ENCODE measurements at places on chromosomes 16 and 17.

DNA sequence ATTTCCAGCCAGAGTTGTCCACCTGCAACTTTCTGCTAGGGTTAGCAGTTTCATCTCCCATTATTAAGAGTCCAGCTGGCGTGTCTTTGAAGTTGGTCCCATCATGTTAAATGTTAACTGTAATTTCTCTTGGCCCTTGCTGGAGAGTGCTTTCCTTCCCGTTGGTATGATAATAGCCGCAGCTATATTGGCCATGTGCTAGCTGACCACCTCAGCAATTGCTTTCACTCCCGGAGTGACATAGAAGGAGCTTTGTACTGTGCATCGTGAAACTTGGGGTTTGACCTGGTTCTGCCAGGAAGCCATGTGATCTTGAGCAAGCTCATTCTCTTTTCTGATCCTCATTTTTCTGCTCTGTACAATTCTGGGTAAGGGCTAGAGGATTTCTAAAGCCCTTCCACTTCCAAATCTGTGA, 81.0 kb upstream of the TBX2 start:
- no peak for DNase-seq

GRCh38 chr16:23920446-23920845, 84.7 kb downstream of the PRKCB start:
- DNase-seq: no peak

DNA sequence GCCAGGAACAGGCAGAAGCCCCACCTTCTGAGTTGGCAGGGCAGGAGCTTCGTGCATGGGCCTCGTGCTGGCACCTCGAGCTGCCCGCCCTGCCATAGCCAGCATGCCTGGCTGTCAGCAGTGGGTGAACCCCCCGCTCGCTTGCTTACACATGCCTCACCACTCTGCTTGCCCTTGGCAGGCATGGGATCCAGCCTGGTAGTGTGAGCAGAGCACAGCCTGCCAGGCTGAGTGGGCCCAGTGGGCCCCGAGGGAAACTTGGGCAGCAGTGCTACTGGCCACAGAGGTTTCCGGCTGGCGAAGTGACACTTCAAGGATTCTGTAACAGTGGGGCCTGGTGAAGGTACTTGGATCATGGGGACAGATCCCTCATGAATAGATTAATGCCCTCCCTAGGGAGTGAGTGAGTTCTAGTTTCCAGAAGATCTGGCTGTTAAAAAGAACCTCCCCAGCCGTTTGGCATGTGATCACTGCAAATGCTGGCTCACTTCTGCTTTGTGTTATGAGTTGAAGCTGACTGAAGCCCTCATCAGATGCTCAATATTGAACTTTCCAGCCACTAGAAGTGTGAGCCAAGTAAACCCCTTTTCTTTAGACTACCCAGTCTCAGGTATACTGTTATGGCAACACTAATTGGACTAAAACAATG, 114.7 kb downstream of the BCAS3 start:
- no peak for DNase-seq

GRCh38 chr17:77420804-77421629, 280.2 kb downstream of the SEC14L1 start:
- DNase-seq: no peak

- DNase-seq: peak; percentile 22
These were observed at the start of gene ADAP2 for GRCh38 chr17:30921544-30922196. Gene ADAP2, plus strand, starts transcription at chr17:30921945. Its CDS starts 70 bp downstream, at chr17:30922015.

- DNase-seq: no peak
These were observed 514.9 kb upstream of the GOT2 start for GRCh38 chr16:59249011-59249410.

GRCh38 chr17:82065193-82065637, 389 bp downstream of the DUS1L start:
- DNase-seq: no peak

DNA sequence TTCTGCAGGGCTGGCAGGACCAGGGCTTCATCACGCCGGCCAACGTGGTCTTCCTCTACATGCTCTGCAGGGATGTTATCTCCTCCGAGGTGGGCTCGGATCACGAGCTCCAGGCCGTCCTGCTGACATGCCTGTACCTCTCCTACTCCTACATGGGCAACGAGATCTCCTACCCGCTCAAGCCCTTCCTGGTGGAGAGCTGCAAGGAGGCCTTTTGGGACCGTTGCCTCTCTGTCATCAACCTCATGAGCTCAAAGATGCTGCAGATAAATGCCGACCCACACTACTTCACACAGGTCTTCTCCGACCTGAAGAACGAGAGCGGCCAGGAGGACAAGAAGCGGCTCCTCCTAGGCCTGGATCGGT, 1.4 kb downstream of the CDK5R1 start:
- no peak for DNase-seq

DNA sequence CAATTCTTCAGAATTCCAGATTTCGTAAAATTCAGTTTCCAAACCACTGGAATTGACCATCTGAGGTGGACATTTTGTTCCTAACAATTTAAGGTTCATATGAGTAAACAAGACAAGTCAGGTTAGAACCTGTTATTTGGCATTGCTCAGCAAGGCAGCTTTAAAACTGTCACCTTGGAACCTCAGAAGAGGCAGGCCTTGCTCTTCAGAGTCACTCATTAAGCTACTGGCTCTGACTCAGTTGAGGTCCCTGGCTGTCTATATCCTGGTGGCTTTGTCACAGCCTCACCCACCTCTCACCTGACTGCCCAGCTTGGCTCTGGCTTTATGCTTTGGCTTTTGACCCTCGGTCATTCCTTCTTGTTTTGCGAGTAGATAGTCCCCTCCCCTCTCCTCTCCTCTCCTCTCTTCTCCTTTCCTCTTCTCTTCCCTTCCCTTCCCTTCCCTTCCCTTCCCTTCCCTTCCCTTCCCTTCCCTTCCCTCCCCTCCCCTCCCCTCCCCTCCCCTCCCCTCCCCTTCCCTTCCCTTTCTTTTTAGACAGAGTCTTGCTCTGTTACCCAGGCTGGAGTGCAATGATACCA, 238.4 kb downstream of the SHISA9 start:
- no peak for DNase-seq

GRCh38 chr17:48615047-48615962, at the start of gene HOXB8:
Gene HOXB8, minus strand, starts transcription at chr17:48615292. Its CDS starts 588 bp downstream, at chr17:48614704.
- DNase-seq: no peak

GRCh38 chr16:49597796-49598195, 224.2 kb downstream of the C16orf78 start:
- DNase-seq: no peak

- DNase-seq: no peak
These were observed 24.1 kb downstream of the SEC14L5 start for GRCh38 chr16:4982056-4982867.

DNA sequence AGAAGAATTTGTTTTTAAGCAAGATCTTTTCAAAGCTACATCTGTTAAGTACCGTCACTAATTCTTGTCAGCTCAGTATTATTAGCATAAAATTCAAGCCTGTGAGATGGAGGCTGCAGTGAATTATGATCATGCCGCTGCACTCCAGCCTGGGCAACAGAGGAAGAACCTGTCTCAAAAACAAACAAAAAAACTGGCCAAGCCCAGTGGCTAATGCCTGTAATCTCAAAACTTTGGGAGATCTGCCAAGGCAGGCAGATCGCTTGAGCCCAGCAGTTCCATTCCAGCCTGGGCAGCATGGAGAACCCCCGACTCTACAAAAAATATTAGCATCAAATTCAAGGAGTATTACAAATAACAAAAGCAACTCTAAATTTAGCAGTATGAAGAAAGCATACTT, 88.0 kb downstream of the STXBP4 start:
- no peak for DNase-seq

- no peak for DNase-seq
These were observed 1.8 kb downstream of the CCL5 start for GRCh38 chr17:35878361-35878760.

DNA sequence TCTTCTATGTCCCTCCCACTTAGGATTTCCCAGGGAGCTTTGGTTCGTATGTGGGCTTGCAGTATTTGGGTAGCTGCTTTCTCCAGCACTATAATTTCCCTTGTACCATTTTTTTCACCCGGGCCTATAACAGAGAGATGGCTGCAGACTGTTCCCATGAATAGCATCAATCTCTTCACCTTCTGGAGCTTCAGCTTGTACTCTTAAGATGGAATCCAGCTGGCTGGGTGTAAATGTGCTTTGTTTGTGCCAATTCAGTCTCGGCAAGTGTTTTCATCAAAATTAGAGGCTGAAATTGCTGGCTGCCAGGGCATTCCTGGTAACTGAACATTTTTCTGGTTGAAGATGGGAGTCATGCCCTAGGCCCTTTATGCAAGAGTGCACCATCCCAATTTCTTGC, 12.2 kb upstream of the CPD start:
- DNase-seq: no peak

GRCh38 chr17:34436607-34437006, 73.6 kb upstream of the CCL1 start:
- no peak for DNase-seq

GRCh38 chr16:79463841-79464240, 136.7 kb downstream of the MAF start:
- no peak for DNase-seq

- DNase-seq: no peak
These were observed 16.0 kb downstream of the CSNK1D start for GRCh38 chr17:82257473-82257872.

- no peak for DNase-seq
These were observed 8.9 kb downstream of the ACOX1 start for GRCh38 chr17:75970011-75970523.

- no peak for DNase-seq
These were observed at the start of gene EVPL for GRCh38 chr17:76027159-76027839. Gene EVPL, minus strand, starts transcription at chr17:76027306. Its CDS starts 108 bp downstream, at chr17:76027198.

GRCh38 chr17:78739331-78739931, 42.6 kb downstream of the CYTH1 start:
- DNase-seq: no peak

DNA sequence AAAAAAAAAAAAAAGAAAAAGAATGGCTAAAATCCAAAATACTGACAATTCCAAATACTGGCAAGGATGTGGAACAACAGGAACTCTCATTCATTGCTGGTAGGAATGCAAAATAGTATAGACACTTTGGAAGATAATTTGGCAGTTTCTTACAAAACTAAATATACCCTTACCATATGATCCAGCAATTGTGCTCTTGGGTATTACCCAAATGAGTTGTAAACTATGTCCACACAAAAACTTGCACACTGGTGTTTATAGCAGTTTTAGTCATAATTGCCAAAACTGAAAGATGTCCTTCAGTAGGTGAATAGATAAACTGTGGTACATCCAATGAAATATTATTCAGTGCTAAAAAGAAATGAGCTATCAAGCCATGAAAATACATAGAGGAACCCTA, 8.5 kb upstream of the MEIOC start:
- no peak for DNase-seq

- no peak for DNase-seq
These were observed 22.1 kb downstream of the SLC7A6 start for GRCh38 chr16:68286153-68287074.

- DNase-seq: no peak
These were observed 11.4 kb downstream of the ELMO3 start for GRCh38 chr16:67210069-67210937.

GRCh38 chr16:3938843-3939624, 58.5 kb upstream of the CREBBP start:
- DNase-seq: peak; percentile 24

DNA sequence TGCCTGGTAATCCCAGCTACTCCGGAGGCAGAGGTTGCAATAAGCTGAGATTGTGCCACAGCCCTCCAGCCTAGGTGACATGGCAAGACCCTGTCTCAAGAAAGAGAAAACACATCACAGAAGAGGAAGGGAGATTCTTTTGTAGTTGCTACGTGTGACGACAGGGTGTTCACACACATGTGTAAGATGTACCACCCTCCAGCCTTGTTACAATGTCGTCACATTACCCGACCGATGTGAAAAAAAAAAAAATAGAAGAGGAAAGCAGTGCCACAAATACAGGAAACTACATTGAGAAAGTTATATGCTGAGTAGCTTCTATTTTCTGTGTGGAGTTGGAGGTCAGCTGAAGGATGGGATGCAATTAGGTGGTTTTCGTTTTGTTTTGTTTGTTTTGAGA, 56.0 kb downstream of the CLUH start:
- no peak for DNase-seq

DNA sequence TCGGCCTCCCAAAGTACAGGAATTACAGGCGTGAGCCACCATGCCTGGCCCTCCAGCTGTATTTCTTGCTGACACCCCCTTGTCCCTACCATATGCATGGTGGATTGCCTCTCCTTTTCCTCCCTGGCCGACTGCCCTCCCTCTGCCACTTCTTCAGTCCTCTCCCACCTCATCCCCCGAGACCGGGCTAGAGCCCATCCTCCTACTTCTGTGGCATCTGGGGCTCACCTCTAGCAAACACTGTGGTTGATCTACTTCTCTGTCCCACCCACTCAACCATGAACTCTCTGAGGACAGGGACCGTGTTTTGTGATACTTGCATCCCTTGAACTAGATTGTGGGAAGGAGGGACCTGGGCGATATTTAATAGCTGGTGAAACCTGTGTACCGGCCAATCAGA, 7.5 kb upstream of the AXIN2 start:
- DNase-seq: no peak

GRCh38 chr16:74734361-74735161, 33.9 kb upstream of the MLKL start:
- DNase-seq: no peak

DNA sequence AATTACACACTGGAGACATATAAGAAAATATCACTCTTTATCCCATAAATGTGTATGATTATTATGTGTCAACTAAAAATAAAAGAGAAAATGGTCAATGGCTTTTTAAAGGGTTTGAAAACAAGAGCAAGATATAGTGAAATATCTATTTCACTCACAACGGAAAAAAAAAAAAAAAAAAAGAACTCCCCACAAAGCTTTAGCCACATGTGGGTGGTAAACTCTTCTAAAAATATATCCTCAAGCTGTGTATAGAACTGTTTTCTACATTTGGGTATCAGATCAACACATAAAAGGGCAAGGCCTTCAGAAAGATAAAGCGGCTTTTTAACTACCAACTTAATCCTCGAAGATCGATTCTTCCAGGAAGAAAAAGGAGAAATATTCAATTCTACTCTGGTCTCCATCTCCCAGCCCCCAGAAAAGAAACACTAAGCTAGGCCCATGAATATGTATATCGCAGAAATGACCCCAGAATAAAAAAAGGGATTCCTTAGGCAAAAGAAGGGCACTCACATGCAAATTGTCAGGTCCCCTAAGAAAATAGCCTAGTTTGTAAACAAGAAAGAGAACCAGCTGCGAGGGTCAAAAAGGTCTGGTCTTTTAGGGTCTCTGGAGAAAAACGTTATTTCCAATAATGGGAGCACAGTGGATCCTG, 4.4 kb downstream of the LITAF start:
- DNase-seq: no peak

DNA sequence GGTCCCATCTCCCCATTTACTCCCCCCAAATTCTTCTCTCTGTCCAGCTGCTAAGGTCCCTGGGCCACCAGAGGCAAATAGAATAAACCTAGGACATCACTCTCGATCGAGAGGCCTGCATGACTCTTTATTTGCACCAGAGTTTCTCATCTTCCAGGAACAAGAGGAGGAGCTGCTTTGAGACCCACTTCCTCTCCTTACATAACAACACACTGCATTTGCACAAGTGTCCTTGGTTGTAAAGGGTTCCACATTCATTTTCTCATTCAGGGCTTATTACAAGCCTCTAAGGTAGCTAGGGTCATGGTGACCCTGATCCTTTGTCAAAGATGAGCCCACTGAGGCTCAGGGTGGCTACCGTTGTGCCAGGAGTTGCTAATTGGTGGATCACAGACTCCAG, 38.1 kb upstream of the RHOT1 start:
- DNase-seq: no peak

- no peak for DNase-seq
These were observed 14.4 kb downstream of the ASPSCR1 start for GRCh38 chr17:81991684-81992305.

- DNase-seq: no peak
These were observed 6.0 kb downstream of the LYRM1 start for GRCh38 chr16:20906341-20907255.

GRCh38 chr16:6104428-6104827, 1006.8 kb upstream of the EEF2KMT start:
- DNase-seq: no peak

All from bone marrow (tissue), 2 donors.